NCI-H524 (cell line): ENCODE measurements at places on chromosomes 1 and 21.

DNA sequence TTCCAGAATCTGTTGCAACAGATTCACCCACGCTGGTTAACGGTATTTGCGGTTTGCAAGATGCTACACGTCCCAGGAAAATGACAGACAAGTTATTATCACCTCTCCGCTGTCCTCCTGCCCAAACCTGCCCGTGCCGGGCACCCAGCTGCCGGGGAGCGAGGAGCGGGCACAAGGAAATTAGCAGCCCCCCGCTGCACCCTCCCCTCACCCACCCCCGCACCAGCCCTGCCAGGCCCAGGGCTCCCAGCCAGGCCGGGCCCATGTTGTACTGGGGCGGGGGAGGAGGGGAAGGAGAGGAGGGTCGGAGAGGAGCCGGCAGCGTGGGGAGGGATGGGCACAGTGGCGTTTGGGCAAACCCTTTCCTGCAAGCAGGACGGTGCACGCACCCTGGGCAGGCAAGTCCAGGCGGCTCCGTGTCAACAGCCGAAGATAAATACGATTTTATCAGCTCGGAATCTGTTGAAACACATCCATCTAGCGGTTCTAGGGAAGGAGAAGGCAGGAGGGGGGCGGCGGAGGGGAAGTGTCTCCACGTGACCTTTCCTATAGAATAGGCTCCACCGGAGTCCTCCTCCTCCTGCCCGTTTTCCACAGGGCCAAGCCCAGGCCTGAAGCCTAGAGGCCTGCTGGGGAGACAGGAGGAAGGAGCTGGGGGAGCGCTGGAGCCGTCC is 35.1 kb upstream of the CCDC27 start:
- peak; percentile 38 for DNase-seq

DNA sequence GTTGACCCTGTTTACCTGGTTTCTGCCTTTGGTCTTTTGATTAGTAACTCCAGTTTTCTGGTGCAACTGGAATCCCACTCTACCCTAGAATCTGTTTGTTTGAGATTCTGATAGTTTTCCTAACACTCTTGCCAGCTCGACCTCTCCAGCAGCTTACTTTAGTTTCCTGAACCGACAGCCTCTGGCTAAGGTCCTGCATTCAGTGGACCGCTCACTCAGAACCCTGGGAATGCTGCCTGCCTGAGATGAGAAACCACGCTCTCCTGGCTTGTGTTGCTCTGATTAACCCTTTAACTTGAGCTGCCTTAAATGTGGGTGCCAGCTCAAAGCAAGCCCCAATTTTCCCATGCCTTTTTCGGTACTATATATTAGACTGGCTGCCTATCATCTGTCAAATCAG is 45.3 kb upstream of the SIPA1L2 start:
- DNase-seq: no peak

DNA sequence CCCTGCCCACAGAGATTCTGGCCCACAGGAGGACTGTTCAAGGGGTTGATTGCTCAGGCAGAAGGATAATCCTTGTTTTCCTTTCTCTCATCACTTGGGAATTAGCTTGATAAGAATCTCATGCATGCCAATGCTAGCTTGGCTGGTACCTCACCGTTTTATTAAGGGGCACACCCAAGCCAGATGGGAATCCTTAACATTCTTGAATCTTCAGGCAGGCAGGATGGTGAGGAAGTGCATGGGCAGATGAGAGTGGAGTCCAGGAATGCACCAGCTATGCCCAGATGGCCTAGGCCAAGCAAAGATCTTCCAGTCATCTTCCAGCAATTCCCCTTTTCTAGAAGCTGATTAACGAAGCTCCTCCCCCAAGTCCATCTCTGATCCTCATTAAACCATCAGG is 4.1 kb upstream of the LCE7A start:
- DNase-seq: no peak

GRCh38 chr1:42334240-42335049 is 590 bp downstream of the FOXJ3 start:
- DNase-seq: peak; percentile 84

GRCh38 chr1:2376261-2376741 is 15.1 kb downstream of the MORN1 start:
- DNase-seq: no peak

GRCh38 chr21:27261676-27262075 is 294.8 kb upstream of the ADAMTS5 start:
- no peak for DNase-seq

DNA sequence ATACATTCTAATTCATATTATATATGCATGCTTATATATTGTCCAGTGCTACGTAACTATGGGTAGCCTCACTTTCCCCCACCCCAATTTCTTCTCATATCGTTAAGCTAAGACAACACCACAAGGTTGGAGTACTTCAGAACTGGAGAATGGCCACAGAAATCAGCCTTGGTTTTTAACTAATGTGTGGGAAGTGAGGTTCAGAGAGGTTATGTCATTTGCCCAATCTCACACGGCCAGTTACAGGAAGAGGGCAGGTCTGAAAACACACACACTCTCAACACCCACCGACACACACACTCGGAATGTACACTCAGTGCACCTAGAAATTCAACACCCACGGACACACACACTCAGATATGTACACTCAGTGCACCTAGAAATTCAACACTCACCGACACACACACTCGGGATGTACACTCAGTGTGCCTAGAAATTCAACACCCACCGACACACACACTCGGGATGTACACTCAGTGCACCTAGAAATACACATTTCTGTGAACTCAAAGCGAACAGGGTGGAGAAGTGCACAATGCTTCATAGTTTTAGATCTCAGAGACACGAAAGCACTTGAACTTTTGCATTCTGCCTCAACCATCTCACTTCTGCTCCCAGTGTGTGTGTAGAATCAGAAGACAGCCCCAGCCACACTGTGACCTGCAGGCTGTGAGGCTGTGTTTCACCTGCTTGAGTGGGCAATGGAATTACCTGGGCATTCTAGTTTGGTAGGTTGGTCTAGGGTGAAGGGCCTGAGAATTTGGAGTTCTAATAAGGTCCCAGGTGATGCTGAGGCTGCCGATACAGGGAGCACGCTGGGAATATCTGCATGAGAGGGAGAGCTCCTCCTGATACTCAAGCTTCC is 170.4 kb downstream of the CLIC6 start:
- no peak for DNase-seq

DNA sequence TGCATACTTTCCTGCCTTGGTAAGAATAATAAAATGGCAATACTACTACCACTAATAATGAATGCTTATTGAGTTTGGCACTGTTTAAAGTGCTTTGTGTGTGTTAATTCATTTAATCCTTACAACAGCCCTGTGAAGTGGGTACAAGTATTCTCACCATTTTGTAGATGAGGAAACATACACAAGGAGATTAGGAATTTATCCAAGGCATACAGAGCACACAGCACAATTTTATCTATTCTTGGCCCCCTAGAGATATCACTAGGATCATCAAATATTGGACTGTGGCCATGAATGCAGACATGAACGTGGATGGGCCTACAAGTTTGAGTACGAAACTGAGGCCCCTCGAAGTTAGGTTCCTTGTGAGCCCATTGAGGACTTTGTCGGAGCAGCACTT is 39.5 kb downstream of the TENT5C start:
- no peak for DNase-seq

- DNase-seq: no peak
Measured at GRCh38 chr21:44975720-44976555, 36.1 kb downstream of the SLX9 start.

DNA sequence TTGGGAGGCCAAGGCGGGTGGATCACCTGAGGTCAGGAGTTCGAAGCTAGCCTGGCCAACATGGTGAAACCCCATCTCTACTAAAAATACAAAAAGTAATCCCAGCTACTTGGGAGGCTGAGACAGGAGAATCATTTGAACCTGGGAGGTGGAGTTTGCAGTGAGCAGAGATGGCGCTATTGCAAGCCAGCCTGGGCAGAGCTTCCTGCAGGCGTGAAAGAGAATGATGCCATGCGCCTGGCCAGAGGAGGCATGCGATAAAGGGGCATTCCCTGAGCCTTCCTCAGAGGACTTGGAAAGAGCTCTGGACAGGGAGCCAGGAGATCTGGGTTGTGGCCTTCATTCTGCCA is 3.2 kb downstream of the E2F2 start:
- no peak for DNase-seq

DNA sequence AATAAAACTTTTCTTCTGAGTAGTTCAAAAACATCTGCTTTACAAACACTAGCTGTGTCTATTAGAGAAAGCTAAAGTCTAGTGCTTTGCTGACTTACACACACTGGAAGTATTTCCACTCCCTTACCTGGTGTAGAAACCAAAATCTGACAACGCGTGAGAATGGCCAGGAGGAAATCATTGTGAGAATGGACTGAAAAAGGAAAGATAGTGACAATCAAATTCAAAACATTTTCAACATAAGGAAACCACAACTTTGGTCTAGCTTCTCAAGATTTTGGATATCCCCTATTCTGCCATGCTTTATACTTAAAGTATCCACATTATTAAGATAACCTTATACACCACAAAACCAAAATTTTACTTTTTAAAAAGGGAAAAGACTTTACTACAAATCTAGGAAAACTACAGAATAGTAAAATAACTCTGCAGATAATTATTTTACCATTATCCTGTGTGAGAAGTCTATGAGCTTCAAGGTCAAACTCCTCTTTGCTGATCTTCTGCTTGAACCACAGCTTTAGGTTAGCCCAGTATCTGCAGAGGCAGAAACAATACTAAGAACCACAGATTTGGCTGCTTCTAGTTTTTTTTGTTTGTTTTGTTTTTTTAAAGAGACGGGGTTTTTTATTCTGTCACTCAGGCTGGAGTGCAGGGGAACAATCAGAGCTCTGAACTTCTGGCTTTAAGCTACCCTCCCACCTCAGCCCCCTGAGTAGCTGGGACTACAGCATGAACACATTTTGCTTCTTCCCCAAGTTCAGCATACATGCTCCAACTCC is 6.6 kb downstream of the TADA1 start:
- no peak for DNase-seq

GRCh38 chr1:56501426-56501825 is 77.9 kb downstream of the PLPP3 start:
- DNase-seq: no peak

DNA sequence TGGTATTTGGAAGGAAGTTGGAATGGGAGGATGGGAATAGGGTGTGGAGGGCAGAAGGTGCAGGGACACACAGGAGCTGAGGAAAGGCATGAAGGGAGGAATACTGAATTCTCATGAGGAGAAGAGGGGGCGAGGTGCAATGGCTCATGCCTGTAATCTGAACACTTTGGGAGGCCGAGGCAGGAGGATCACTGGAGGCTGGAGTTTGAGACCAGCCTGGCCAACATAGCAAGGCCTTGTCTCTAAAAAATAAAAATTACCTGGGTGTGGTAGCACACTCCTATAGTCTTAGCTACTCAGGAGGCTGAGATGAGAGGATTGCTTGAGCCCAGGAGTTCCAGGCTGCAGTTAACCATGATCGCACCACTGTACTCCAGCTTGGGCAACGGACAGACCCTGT is 117.3 kb downstream of the DTL start:
- DNase-seq: no peak

GRCh38 chr1:117612517-117613248 is 6.8 kb downstream of the TENT5C start:
- no peak for DNase-seq

DNA sequence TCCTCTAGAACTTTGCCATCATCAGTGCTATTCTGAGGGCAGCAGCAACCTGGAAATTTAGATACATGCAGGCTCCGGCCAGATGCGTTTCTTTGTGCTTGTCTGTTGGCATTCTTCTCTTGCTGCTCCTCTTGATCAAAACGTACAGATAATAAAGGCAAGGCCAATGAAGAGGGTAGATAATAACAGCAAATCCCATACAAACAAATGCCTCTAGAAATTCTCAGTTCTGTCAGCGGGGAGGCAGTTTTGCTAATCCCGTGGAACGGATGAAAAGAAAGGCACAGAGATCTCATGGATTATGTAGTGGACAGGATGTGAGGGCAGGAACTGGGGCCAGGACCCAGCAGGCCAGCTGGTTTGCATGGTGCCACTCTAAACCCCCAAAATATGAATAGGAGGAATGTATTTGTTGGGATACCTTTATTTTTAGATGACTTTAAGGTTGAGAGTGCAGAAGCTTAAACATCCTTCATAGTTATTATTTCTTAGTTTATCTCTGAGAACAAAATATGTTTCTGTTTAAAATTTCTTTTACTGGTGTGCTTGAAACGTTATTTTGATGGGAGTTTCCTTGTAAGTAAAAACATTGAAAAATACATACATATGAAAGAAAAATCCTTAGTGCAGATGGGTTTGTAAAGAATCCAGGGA is 1.5 kb downstream of the ITSN1 start:
- no peak for DNase-seq

DNA sequence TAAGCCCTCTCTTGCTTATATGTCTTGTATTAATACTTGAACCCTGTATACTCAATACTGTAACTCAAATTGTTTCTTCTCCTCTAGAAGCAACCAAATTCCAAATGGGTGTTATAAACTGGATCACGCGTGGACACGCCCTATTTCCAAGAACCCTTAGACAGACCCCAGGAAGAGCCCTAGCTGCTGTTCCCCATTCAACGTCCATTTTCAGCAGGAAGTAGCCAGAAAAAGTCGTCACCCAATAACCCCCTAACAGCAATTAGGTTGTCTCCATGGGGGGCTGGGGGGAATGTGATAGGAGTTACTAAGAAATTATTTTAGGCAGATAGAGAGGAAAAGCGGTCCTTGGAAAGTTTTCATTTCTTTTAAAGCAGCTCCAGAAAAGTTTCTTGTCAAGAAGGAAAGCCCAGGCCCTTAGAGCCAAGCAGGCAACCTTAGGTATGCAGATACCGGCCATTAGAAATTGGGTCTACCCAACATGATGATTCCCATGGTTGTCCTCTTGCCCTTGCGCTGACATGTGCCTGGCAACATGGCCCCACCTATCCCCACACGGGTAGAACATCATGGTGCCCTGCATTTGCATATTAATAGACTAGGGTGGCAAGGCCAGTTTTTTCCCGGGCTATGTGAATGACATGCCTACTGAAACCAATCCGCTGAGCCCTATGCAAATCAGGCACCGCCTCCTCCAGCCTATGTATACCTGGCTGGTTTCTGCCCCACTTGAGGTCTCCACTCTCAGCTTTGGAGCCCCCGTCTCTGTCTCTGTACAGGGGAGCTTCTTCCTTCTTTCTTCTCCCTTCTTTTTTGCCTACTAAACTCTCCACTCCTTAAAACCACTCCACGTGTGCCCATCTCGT is 4.0 kb upstream of the CD46 start:
- no peak for DNase-seq
